Neural crest cell (in vitro differentiated cells): ENCODE measurements at places on chromosomes 3 and 15.

DNA sequence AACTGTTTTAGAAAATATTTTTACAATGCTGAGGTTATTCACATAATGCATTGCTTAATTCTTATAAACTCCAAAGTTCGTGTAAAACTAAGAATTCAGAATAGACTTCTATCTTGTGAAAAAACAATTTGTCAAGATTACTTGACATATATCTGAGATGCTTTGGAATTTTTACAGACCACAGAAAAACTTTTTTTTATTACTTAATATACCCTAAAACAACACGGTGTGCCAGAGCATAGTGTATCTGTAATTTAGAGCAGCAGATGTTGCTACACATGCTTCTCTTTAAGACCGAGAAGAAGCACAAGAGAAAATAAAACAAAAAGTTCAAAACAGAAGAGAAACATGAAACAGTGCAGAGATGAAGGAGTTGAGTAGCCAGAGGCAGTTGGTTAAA is 26.4 kb downstream of the ASB7 start:
- DNase-seq = no peak
- no peaks in the 10 kb centered on the region for H3K27me3 ChIP-seq
- H3K4me3 ChIP-seq = no peak overlapping the region
- H3K36me3 ChIP-seq = peaks cover 2% of the 10 kb centered on the region

DNA sequence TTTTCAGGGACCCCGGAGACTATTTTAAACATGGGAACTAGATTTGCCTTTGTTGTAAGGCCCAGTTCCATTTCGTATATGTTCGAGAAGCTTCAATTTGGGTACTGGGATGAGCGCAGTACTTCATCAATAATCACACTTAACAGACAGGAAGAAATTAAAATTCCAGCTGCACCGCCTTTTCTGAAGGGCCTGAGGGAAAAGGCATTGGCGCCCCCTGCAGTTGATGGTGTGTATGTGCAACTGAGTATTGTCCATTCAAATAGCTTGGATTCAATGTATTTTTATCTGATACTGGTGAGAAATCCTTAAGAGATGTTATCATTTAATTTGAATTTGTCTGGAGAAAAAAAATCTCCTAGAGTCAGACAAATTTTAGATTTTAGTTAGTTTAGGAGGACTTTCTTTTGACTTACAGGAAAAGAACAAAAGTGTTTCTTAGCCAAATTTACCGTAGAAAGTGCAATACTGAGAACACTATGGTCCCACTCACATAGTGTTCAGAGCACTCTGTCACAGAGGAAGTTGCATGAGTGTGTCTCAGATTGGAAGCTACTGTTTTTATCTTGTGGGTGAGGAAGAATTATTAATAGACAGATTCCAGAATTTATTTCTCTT is 5.4 kb upstream of the ALDH1A2 start:
- H3K4me3 ChIP-seq = no peak overlapping the region
- peak; percentile 80 for DNase-seq
- H3K4me1 ChIP-seq = peaks cover 5% of the 10 kb centered on the region
- H3K36me3 ChIP-seq = no peaks in the 10 kb centered on the region
- H3K27ac ChIP-seq = no peak overlapping the region

DNA sequence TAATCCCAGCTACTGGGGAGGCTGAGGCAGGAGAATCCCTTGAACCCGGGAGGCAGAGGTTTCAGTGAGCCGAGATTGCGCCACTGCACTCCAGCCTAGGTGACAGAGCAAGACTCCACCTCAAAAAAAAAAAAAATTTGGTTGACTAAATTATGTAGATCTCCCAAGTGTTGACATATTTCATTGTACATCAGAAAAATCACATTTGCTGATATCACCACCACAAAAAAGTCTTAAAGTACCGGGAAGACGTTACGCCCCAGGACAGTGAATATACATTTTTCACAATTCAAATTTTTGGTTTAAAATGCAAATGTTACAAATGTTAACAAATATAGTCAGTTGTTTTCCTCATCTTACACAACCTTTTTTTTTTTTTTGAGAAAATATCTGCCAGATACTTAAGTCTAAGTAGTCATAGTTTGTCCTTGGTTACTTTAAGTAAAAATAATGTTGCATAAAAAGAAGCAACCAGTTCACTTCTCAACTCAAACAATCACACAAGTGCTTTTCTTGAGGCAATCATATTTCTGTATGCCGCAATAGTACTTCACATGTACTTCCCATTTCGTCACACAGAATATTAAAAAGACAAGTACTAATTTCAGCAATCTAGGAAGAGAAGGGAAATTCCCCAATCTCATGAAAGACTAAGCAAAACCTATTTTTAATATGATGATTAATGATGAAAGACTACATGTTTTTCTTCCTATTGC is 41.0 kb upstream of the TCF12 start:
- no peak overlapping the region for H3K4me3 ChIP-seq
- H3K36me3 ChIP-seq = no peaks in the 10 kb centered on the region
- H3K27ac ChIP-seq = no peak overlapping the region
- H3K4me1 ChIP-seq = peaks cover under 1% of the 10 kb centered on the region

DNA sequence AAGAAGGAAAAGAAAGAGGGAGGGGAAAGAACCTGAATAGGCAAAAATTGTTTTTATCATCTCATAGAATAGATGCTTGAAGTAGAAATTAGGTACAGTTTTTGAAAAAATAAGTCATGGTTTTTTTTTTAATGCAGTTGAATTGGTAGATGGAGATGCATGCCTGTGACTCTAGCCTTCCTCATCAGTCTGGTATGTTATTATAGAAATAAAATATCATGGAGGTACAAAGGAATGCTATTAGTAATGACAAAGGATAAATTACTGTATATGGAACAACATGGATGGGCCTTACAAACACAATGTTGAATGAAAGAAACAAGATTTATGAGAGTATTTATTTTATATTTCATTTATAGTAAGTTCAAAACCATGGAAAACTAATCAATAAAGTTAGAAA is 162.4 kb upstream of the GALNT15 start:
- peaks cover 3% of the 10 kb centered on the region for H3K27me3 ChIP-seq
- no peak overlapping the region for H3K4me3 ChIP-seq
- H3K4me1 ChIP-seq = no peaks in the 10 kb centered on the region
- no peak for DNase-seq
- H3K27ac ChIP-seq = no peak overlapping the region
- no peaks in the 10 kb centered on the region for H3K36me3 ChIP-seq

DNA sequence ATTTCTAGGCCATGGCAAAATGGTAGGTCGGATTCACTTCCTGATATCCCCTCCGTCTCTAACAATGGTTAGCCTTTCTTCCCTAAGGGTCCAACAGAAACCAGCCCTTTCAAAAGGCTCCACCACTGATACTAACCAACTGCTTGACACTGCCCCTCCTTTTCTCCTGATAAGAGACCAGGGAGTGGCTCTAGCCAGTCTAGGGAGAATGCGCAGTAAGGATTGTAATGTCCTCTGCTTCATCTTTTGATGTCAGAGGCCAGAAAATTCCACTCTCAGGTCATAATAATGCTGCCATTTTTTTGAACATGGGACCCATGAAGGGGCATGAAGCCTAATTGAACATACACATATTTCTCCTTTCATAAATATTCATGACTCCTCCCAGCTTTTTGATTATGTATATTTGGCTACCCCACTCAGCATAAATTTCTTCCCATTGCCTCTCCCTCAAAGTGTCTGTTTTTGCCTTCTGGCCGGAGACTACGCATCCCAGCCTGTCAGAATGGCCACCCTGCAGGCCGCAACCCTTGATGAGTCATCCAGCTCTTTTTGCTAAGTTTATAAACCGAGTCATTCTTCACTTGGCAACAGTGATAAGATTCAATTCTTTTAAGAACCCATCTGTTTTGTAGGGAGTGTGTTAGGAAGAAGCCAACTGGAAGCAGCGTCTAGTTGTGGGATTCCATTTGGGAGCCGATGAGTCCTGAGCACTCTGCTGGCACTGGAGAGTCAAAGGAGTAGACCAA is 189.0 kb upstream of the MCTP2 start:
- peaks cover 7% of the 10 kb centered on the region for H3K36me3 ChIP-seq
- H3K27me3 ChIP-seq = no peaks in the 10 kb centered on the region
- H3K27ac ChIP-seq = no peak overlapping the region
- no peaks in the 10 kb centered on the region for H3K4me1 ChIP-seq
- H3K4me3 ChIP-seq = no peak overlapping the region
- DNase-seq = no peak

DNA sequence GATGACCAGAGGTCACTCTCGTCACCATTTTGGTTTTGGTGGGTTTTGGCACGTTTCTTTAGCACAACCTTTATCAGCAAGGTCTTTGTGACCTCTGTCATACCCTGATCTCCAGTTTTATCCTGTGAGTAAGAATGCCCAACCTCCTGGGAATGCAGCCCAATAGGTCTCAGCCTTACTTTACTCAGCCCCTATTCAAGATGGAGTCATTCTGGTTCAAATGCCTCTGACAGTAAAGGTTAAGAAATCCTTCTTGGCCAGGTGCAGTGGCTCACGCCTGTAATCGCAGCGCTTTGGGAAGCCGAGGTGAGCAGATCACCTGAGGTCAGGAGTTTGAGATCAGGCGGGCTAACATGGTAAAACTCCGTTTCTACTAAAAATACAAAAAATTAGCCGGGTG is 3.2 kb upstream of the ATG7 start:
- H3K4me1 ChIP-seq = peaks cover 24% of the 10 kb centered on the region
- no peaks in the 10 kb centered on the region for H3K36me3 ChIP-seq
- H3K27ac ChIP-seq = no peak overlapping the region
- no peak overlapping the region for H3K4me3 ChIP-seq

- no peak for DNase-seq
- H3K36me3 ChIP-seq = peaks cover 24% of the 10 kb centered on the region
- H3K27me3 ChIP-seq = no peaks in the 10 kb centered on the region
- no peak overlapping the region for H3K4me3 ChIP-seq
Measured at GRCh38 chr3:185647880-185648210, 61.8 kb downstream of the SENP2 start.

GRCh38 chr3:122322095-122323075 is 2.7 kb upstream of the CSTA start:
- no peak for DNase-seq
- H3K27ac ChIP-seq = no peak overlapping the region
- no peaks in the 10 kb centered on the region for H3K4me1 ChIP-seq
- H3K27me3 ChIP-seq = peaks cover 4% of the 10 kb centered on the region

DNA sequence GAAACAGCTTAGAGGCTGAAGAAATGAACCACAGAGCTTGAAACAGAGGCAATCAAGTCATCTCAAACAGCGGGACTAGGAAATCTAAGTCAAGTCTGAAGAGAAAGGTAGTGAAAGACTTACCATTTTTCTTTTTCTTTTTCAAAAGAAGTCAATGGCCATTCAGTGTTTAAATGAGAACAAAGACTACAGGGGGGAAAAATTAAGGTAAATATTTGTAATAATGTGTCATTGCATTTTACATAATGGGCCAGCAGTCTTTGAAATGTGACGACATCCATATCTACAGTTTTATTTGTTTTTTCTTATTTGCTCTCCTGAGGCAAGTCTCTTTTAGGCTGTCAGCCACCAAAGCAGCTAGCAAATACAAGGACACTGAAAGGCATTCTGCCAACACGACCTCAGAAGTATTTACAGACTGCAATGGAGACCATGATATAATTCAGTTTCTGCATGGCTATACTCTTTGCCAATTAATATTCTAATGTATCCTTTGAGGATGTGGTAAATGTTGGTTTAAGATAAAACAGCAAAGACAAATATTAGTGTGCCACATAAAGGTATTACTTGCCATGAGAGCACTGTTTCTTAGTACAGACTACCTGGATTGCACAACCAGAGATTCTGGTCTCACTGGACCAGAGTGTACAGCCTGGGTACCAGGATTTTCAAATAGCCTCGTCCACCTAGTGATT is 307.0 kb upstream of the THBS1 start:
- H3K27me3 ChIP-seq = no peaks in the 10 kb centered on the region
- no peak overlapping the region for H3K27ac ChIP-seq
- DNase-seq = no peak
- peaks cover 4% of the 10 kb centered on the region for H3K4me1 ChIP-seq
- no peak overlapping the region for H3K4me3 ChIP-seq

GRCh38 chr3:8313560-8314267 is 187.9 kb upstream of the LMCD1 start:
- peaks cover 7% of the 10 kb centered on the region for H3K4me1 ChIP-seq

- no peak overlapping the region for H3K27ac ChIP-seq
- H3K4me1 ChIP-seq = no peaks in the 10 kb centered on the region
- DNase-seq = no peak
- peaks cover 3% of the 10 kb centered on the region for H3K36me3 ChIP-seq
Measured at GRCh38 chr3:119069725-119070124, 35.1 kb upstream of the IGSF11 start.

DNA sequence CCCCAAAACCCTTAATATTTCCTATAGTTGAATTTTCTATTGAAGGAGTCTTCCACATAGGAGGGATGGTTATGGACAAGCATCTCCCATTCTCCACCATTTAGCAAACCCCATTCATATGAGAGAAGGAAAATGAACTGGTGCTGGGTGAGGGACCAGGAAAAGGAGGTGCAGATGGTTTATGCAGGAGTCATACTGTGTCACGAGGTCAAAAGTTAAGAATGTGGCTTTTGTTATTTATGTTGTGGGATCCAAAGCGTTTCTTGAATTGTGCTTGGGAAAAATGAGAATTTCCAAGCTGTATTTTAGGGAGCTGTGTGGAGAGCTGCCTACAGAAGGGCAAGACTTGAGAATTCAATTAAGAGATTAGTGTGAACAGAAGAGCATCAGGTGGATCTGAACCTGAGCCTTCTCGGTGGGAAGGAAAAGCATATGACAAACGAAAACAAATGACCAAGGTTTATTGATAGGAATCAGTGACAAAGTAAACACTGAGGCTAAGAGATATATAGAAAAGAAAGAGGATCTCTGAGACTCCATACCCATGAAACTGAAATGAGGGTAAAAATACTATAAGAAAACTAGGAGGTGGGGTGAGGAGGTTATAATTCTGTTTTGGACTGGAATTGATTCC is 473.3 kb upstream of the NR2F2 start:
- peaks cover 40% of the 10 kb centered on the region for H3K4me1 ChIP-seq
- H3K36me3 ChIP-seq = no peaks in the 10 kb centered on the region
- H3K27me3 ChIP-seq = no peaks in the 10 kb centered on the region
- H3K27ac ChIP-seq = no peak overlapping the region
- no peak for DNase-seq
- no peak overlapping the region for H3K4me3 ChIP-seq

- H3K4me1 ChIP-seq = no peaks in the 10 kb centered on the region
- no peak for DNase-seq
- H3K27ac ChIP-seq = no peak overlapping the region
- H3K36me3 ChIP-seq = no peaks in the 10 kb centered on the region
- H3K4me3 ChIP-seq = no peak overlapping the region
Measured at GRCh38 chr3:155184011-155184410, 103.9 kb downstream of the MME start.

DNA sequence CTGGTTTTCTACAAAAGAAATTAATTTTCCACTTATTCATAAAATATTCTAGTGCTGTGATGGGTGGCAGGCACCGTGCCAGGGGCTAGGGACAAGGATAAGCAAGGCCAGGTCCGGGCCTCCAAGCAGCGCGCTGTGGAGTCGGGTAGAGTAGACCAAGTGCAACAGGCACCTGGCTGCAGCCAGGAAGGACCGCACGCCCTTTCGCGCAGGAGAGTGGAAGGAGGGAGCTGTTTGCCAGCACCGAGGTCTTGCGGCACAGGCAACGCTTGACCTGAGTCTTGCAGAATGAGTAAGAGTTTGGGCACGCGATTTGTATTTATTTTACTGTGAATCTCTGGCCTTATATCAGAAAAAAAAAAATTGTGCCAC is at the start of gene CASR:
CASR (plus strand) TSS at position 148 of the 372 bp plus-strand sequence. CDS start 70,522 bp downstream, outside the sequence.
- peaks cover 5% of the 10 kb centered on the region for H3K36me3 ChIP-seq
- H3K4me3 ChIP-seq = peak within 1 kb of the TSS; percentile 68
- peaks cover 5% of the 10 kb centered on the region for H3K4me1 ChIP-seq
- peaks cover 95% of the 10 kb centered on the region for H3K27me3 ChIP-seq
- no peak for DNase-seq

GRCh38 chr15:57486833-57487232 is 104.9 kb upstream of the MYZAP start:
- no peak overlapping the region for H3K4me3 ChIP-seq
- DNase-seq = no peak
- no peak overlapping the region for H3K27ac ChIP-seq
- H3K36me3 ChIP-seq = no peaks in the 10 kb centered on the region
- no peaks in the 10 kb centered on the region for H3K4me1 ChIP-seq
- no peaks in the 10 kb centered on the region for H3K27me3 ChIP-seq
